ENCODE measurements at places on chromosomes 7 and 10.

DNA sequence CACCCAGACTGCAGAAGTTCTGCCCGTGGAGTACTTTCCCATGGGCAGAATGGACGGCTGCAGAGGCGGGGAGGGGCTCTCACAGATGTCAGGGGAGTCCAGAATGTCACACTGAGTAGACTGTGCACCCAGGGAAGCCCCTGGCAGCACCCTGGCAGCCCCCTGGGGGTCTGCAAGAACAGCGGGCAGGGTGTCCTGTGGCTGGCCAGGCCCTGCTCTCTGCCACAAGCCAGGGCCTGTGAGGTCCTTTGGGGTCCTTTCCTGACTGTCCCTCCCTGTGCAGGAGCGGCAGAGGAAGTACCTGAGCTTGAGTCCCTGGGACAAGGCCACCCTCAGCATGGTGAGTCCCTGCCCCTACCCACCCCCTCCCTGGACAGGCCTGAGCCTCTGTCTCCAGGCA lies 6.1 kb upstream of the SH2B2 start:
- DNase-seq, result no peak

GRCh38 chr7:52085610-52086009 lies 769.0 kb upstream of the COBL start:
- no peak for DNase-seq

- no peak for DNase-seq
These were observed 190.2 kb downstream of the TNS3 start for GRCh38 chr7:47391726-47392125.

- no peak for DNase-seq
These were observed 42.4 kb downstream of the VWA2 start for GRCh38 chr10:114281461-114281860.

GRCh38 chr10:96656198-96656577 lies 64.1 kb downstream of the PIK3AP1 start:
- peak; percentile 61 for DNase-seq

DNA sequence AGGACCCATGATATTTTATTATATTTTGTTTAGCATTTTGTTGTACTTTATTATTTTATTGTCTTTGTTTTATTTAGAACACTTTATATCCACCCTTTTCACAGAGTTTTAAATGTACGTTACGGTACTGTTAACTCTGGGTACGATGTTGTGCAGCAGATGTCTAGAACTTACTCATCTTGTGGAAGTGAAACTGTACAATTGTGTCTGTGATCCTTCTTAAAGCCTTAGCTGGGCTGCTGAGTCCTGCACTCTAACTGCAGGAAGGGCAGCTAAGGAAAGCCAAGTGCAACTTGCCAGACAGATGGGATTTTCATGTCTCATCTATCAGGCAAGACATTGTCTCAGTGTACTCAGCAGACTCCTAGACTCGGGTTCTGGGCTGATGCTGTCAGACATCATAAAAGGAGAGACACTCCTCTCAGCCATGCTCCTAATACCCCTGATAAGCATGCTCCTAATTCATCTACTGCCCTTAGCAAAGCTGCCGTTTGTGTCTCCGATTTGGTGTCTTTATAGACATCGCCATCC lies 14.6 kb upstream of the INSYN2A start:
- DNase-seq, result no peak

DNA sequence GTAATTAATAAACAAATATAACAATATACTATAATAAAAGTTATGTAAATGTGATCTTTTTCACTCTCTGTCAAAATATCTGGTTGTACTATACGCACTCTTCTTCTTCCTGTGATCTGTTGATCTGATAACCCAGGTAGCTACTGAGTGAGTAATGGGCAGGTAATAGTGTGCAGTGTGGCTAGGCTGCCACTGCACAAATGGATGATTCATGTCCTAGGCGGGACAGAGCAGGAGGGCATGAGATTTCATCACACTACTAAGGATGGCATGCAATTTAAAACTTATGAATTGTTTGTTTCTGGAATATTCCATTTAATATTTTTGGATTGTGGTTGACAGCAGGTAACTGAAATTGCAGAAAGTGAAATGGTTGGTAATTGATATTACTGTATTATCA lies 44.5 kb downstream of the TAS2R16 start:
- DNase-seq, result no peak

DNA sequence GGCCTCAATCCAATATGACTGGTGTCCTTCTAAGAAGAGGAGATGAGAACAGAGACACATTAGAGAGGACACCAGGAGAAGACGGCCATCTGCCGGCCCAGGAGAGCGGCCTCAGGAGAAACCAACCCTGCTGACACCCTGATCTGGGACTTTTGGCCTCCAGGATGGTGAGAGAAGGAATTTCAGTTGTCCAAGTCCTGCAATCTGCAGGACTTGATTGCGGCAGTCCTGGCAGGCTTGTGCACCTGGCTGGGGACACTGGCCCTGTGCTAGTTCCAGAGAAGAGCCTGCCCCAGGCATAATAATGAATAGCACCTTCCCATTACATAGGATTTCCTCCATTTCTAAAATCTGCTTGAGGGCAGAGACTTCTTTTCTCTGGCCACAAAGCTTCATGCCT lies 409.9 kb upstream of the SHH start:
- DNase-seq, result no peak

DNA sequence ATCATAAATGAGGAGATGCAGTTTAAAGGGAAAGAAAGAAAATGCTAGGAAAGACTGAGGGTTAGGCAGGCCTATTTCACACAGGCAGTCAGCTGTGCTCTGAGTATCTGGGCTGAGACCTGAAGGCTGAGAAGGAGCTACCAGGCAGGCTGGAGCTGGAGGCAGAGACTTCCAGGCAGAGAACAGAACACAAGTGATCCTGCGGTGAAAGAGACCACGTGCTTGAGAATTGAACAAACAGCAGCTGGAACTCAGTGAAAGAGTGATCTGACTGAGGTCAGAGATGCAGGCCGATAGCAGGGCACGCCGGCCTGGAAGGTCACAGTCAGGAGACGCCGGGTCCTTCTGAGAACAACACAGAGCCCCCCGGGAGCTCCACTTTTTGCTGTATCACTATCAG lies 147.8 kb downstream of the ADAM12 start:
- no peak for DNase-seq

DNA sequence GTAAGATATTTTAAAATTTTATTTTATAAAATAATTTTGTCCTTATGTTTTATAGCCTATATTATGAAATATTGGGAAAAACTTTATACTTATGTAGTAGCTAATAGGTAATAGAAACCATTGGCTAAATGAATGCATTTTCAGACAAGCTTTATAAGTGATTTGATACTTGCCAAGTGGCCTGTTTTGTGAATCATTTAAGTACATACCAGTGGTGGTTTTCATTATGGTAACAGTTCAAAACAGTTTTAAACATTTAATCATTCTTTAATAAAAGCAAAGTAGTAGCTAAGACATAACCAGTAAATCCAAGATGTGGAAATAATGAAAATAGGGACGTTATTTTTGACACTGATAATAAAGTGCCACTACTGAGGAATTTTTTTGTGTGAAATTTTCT lies 182.2 kb downstream of the PHF14 start:
- no peak for DNase-seq

DNA sequence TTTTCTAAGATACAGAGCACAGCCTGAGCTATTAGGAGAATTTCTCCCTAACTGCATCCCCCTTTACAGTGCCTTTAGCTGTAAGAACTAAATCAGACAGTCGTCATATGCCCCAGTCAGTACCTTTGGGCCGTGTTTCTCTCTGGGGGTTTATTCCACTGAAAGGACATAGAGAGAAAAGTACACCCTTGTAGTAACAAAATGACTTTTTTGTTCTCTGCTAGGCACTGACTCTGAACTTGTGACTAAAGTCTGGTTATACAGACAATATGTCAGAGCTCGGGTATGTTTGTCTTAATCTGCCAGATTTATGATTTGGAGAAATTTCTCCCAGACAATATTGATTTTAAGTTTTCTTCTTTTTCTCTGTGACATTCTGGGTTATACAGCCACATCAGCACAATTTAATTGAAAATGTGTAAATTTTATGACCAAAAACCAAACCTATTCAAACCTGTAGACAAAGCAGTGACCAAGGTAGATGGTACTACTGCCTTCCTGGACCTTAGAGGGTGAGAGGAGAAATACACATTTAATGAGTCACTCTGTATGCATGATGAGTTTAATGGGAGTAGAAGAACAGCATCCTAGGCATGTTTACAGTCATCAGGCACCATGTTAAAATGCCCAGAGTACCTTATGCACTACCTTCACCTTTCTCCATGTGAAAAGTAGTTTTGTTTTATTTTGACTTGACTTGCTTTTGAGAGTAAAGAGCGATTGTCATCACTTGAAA lies 156.1 kb upstream of the PLXDC2 start:
- DNase-seq, result no peak

- DNase-seq, result peak; percentile 11
These were observed 84.9 kb downstream of the ZNF365 start for GRCh38 chr10:62459072-62459471.

- DNase-seq, result no peak
These were observed 15.6 kb upstream of the TNRC18 start for GRCh38 chr7:5439209-5439571.
